CD4-positive, alpha-beta T cell treated with Interleukin-2 at 100 ng/mL for 4 hours (primary cell): ENCODE measurements at places on chromosomes 11 and 22.

- DNase-seq = no peak
Measured at GRCh38 chr11:125201525-125202141, 37.1 kb downstream of the PKNOX2 start.

DNA sequence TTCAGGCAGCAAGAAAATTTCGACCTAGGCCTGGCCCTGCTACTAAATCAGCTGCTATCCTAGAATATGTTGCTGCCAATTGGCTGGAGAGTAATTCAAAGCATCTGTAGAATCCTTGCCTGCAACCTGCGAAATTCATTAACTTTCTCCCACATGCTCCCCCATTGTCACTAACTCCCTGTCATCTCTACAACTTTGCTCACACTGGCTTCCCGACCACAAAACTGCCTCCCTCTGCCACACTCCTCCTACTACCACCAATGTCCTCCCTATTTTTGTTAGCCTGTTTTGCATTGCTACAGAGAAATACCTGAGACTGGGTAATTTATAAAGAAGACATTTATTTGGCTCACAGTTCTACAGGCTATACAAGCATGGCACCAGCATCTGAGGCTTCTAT lies 570.6 kb downstream of the INSC start:
- no peak for DNase-seq

GRCh38 chr11:66614073-66614472 lies 2.4 kb upstream of the RBM14 start:
- DNase-seq = no peak

- DNase-seq = no peak
Measured at GRCh38 chr22:35910926-35911325, 117.7 kb downstream of the RBFOX2 start.

- DNase-seq = peak; percentile 24
Measured at GRCh38 chr22:36339171-36340065, 48.3 kb downstream of the MYH9 start.

DNA sequence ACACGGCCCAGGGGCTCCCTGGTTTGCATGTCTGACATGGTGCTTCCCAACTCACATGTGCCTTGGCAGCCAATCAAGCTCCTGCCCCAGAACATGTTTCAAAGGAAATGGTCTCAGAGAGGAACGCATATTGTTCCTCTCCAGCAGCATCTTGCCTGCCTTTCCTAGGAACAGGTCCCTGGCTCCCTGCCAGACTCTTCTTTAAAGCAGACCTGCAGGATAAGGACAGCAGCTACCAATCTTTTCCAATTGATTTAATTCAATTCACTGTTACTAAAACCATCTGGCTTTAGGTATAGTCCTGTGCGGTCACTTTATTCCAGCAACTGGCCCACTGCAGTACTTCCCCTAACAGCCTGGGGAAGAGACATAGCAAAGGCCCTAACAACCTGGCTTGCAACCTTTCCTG lies 79.9 kb downstream of the AMBRA1 start:
- DNase-seq = no peak

- DNase-seq = peak; percentile 9
Measured at GRCh38 chr22:22460635-22461034, 47.9 kb downstream of the ZNF280B start.

- DNase-seq = no peak
Measured at GRCh38 chr22:17946662-17947367, 77.5 kb downstream of the MICAL3 start.

DNA sequence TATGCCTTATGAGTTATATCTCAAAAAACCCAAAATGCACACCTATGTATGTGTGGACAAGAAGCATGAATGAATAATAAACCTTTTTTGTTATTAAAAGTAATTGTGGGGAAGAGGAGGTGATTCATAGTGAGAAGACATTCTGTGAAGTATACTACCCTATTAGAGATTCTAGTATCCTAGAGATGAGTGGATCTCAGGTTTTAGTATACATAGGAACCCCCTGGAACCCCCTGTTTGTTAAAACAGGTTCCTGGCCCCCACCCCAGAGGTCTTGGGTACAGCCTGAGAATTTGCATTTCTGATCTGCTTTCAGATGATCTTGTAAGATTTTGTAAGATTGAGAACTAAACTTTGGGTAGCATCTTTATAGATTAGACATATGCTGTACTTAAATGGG lies 17.5 kb downstream of the NUCB2 start:
- DNase-seq = no peak

GRCh38 chr22:27912101-27912500 lies 7.0 kb downstream of the PITPNB start:
- no peak for DNase-seq

- DNase-seq = no peak
Measured at GRCh38 chr11:27701355-27702105, 1.3 kb upstream of the BDNF start.

- DNase-seq = no peak
Measured at GRCh38 chr11:128451652-128452470, 135.5 kb downstream of the ETS1 start.

- no peak for DNase-seq
Measured at GRCh38 chr11:122809866-122810265, 28.4 kb upstream of the CRTAM start.

DNA sequence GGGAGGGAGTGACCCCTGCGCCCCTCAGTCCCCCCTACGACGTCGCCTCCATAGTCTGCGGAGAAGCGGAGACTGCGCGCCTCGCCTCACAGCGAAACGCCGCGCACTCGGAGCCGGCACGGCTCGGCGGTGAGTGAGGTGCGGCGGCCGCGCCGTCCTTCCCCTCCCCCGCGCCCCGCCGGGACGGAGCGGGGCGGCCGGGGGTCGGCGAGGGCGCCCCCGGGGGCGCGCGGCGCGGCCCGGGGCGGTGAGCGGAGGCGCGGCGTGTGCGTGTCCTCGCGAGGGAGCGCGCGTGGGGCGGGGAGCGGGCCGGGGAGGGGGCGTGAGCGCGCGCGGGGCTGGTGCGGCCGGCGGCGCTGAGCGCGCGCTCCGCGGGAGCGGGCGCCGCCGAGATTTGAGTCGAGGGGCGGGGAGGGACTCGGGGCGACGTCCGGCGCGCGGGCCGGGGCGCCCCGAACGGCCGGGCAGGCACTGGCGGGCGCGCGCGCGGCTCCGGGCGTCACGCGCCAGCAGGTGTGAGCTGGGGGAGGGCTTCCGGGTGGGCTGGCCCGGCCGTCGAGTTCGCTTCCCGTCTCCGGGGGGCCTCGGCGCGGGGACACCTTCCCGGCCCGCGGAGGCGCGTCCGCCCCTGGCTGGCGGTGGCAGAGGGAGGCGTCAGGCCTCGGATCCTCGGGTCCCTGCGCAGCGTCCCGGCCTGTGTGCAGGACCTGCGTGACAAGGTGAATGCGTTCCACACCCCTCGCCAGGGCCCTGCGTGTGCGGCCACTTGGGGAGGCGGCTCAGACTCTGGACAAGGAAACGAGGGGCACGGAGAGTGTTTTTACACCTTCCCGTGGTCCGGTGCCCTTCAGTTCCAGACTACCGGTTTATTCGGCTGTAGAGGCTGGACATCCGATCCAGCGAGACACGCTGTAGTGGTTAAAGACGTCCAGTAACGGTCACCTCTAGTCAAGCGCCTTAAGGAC lies 50.4 kb downstream of the FAM83F start:
- DNase-seq = peak; percentile 72
